A172 (cell line): ENCODE measurements at places on chromosomes 12 and 14.

DNA sequence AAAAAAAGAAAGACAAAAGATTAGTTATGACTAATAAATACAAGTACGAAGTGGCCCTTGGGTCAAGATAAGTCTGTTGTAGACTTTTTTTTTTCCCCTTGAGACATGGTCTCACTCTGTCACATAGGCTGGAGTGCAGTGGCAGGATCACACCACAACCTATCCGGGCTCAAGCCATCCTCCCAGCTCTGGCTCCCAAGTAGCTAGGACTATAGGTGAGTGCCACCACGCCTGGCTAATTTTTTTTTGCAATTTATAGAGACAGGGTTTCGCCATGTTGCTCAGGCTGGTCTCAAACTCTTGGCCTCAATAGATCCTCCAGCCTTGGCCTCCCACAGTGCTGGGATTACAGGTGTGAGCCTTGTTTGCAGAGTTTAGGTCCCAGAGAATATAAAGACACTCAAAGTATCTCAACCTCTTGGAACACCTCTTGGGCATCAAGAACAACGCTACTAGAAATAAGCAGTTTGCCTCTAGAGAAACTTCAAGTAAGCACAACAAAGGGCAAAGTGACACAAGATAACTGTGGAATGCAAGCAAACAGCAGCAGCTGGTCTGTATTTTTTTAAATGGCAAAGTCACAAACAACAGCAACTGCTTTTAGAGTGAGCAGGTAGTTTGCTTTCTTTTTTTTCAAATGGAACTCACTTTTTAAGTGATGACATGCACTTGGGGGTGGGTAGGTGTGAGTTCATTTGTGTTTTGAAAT lies 3.9 kb upstream of the MDM2 start:
- DNase-seq, result no peak

GRCh38 chr12:21921436-21921835 lies 19.8 kb downstream of the ABCC9 start:
- no peak for DNase-seq

- DNase-seq, result no peak
Measured at GRCh38 chr12:10048526-10048925, 18.0 kb downstream of the CLEC9A start.

- no peak for DNase-seq
Measured at GRCh38 chr14:104305511-104306449, 167.4 kb downstream of the KIF26A start.

DNA sequence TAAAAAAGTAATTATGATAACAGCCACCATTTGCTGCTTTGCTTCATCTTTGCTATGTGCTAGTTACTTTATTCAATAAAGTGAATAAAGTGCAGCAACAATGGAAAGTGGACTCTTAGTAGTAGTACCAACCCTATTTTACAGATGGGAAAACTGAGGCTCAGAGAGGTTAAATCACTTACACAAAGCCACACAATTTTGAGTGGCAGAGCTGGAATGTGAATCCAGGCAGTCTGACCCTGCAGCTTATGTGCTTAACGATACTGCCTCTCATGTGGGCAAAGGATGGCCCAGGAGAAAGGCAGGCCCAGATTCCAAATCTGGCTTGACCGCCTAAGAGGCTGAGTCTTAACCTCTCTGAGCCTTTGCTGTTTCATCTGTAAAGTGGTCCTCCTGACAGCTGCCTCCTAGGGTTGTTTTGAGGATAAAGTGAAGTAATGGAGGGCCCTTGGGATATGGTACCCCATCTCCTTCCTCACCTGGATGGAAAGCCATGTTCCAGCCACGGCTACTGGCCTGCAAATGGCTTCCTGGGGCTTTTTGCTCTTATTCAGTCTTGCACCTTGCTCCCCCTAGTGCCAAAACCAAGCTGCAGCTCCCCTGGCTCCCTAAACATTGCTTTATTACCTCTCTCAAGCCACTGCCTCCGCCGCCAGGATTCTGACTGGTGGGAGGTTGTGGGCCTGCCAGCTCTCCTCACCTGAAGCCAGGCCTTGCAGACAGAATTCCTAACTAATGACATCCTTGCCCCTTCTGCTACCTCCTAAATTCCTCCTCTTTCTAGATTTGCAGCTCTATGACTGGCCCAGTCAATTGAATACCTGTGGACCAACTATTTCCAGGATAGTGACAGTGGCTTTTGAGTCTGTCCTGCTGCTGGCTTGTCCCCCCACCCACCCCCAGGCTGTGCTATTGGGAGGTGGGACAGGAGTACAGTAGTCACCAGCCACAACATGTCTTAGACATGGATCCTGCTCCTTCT lies 283.3 kb upstream of the PWP1 start:
- peak; percentile 71 for DNase-seq

GRCh38 chr12:22201101-22201500 lies 133.4 kb downstream of the ST8SIA1 start:
- no peak for DNase-seq

DNA sequence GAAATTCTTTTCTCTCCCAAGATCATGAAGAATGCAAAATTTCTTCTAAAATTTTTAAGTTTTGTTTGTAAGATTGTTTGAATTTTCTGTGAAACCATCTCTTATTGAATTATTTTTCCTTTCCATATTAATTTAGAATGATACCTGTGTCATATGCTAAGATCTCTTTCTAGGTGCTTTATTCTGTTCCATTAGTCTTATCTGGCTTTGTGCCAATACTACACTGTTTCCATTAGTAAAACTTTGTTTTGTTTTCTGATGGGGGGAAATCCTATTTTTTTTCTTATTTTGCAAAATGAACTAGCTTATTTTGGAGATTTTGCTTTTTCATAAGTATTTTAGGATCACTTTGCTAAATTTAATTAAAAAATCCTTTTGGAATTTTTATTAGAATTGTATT lies 193.9 kb downstream of the FUT8 start:
- no peak for DNase-seq

DNA sequence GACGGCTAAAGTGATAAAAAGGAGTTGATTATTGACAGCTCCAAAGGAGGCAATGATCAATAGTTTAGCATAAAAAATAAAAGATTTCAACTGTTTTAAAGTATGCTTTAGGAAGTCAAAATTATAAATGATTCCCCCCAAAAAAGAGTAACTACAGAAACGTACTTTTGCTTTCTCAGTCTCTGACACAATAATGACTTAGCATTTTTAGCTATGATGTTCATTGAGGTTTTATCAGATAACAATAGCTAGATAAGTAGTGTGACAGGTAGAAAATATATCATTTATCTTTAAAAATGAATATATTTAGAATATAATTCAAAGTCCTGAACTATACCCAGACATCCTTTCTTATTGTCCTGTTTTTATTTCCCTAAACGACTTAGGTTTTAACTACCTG lies 352.9 kb downstream of the SOX5 start:
- DNase-seq, result no peak

DNA sequence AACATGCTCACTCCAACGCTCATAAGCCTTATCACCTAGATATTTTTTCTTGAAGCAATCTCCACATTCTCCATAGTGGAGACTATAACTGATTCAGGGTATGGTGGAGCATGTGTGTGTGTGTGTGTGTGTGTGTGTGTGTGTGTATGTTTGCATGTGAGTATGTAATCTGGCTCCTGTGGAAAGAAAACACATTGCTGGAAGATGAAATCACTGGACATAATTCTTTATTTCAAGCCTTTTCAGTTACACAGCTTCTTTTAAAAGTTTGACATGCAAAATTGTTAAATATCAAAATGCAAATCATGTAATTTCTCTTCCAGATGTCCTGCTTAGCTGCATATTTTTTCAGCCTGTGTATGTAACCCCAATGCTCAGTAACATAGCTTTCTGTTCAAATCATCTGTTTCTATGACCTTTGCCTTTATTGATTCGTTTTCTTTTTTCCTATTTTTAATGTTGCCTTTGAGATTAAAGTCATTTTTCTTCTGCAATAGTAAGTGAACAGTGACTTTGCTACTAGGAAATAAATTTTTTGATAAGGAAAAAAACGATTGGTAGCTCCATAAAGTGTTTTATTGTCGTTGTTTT lies 80.5 kb upstream of the BTG1 start:
- DNase-seq, result no peak

GRCh38 chr14:105363847-105364708 lies 34.3 kb upstream of the TEX22 start:
- no peak for DNase-seq

DNA sequence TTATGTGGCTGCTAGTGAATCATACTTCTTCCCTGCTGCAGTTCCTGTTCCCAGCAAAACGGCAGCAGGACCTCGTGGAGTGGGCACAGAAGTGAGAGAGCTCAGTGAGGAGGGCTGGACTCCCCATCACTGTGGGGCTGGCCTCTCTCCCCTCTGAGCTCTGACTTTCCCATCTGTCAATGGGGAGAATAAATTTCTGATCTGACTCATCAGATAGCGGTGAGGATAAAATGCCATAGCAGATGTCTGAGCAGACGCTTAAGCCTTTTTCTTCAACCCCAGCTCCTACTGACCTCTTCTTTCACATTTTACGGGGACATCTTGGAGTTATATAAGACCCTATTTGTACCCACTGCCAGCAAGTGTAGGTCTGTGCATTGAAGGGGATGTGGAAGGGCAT lies 116.6 kb downstream of the CRACR2A start:
- peak; percentile 2 for DNase-seq

DNA sequence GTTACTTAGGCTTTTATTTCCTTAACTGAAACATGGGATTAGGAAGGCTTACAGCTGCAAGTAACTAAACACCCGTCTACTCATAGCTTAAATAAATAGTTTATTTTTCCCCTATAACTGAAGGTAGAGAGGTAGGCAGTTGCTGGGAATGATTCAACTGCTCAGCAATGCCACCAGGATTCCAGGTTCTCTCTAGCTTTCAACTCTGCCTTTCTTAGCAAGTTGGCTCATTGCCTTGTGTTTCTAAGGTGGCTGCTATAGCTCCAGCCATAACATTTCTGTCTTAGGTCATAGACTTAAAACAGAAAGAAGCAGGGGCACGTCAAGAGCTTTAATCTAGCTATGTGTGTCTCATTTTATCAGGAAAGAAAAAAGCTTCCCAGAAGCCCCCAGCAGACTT lies 103.7 kb upstream of the MDM1 start:
- no peak for DNase-seq

DNA sequence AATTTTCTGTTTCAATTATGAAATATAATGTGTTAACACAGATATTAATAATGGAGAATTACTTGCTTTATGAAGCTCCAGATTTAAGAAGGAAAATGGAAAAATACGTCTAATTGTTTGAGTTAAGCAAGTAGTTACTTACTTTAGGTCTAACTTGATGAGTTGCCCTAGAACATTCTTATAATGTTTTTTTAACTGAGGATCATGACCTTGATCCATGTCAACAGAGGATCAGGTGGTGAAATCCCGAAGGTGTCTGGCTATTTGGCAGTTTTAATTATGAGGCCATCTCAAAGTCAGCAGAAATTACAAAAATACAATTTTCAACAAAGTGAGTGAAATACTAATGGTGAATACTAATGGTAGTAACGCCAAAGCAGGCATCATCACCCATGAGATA lies 57.0 kb upstream of the REP15 start:
- no peak for DNase-seq

DNA sequence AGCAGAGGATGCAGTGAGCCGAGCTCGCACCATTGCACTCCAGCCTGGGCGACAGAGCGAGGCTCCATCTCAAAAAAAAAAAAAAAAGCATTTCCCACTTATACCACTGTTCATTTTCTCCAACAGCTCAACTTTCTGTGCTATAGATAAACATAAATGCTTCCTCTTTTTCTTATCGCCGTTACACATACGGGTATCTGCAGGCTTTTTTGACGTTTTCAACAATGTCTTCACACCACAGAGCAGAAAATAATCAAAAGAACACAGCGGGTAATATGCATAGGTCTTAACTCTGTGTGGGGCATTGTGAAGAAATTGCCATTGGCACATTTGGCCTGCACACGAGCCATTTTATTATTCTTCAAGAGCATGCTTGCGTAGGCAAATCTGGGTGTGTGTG lies 86.4 kb downstream of the CAPZA3 start:
- no peak for DNase-seq

DNA sequence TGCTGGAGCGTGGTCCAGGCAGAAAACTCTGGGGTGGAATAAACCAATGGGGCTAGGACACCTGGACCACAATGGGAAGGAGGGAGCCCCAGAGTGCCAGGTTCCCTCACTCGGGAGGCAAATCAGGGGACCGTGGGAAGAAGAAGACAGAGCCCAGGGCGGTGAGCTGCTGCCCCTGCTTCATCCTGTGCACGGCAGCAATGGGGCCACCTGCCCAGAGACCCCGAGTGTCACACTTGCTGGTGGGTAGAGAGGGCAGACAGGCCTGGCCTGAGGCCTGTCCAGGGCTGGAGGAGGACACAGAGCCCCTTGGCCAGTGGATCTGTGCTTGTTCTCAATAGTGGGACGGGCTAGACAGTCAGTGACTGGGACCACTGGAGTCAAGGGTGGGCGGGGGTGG lies 58.2 kb downstream of the DIO3 start:
- no peak for DNase-seq

DNA sequence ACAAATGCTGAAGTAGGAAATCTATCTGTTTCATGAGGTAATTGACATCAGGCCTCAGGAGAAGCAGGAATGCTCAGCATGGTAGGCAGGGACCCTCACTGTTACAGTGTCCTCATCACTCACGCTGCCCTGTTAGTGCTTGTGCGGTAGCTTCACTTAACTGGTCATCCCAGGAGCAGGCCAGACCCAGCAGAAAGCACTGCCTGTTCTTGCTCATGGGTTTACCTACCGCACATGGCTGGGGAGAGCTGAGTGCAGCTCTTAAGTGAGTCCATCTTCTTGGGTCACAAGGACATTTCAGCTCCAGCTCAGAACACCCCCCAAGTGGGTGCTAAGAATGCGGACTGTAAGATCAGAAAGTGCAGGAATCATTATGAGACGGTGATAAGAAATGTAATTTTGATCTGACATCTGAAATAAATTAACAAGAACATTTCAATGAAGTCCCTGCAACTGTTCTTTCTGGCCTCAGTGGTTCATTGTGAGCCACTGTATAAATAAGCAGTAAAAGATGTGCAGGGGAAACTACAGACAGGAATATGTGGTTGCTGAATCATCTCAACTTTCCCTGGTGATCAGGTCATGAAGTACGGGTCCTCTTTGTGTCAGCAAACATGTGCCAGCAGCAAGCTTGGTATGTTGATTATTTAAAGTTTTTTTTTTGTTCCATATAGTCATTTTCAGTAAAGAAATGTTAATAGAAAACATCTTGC lies 757.7 kb upstream of the TMEM132C start:
- DNase-seq, result peak; percentile 54

DNA sequence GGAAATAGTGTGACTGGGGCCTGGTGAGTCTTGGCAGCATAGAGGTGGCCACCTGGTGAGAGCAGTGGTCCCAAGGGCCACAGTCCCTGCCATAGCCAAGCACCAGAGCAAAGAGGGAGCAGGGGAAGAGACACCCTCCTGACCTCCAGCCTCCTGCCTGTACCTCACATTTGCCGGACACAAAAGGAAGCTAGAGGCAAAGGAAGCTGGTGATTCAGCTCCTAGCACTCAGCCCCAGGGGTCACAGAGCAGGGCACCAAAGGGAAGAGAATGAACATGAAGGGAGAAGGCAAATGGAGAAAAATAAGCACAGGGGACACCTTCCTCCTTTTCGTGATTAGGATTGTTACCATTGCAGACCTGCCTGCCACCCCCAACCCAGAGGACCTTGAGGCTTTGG lies 216.8 kb downstream of the ZFP36L1 start:
- DNase-seq, result no peak
